ENCODE measurements at places on chromosomes 7 and 10.

- DNase-seq, result no peak
Measured at GRCh38 chr7:18295781-18296423, 199.6 kb upstream of the HDAC9 start.

DNA sequence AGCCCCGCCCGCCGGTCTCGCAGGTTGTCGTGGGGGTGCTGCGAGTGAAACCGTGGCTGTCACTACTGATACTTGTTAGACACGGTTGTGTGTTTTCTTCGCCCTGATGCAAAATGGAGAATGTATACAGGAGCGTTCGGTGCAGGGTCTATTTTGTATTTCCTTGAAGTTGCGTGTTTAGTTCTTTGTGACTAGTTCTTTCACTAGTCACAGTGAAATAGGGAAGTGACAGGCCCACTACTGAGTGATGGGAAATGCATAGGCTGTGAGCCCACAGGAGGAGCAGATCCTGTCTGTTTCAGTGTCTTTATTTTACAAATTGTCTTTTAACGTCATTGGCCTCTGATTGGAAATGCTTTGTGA lies 675 bp downstream of the ABRAXAS2 start:
- DNase-seq, result no peak

- DNase-seq, result no peak
Measured at GRCh38 chr7:78684201-78684600, 769.3 kb downstream of the MAGI2 start.

GRCh38 chr10:73414230-73414945 lies 530 bp upstream of the ANXA7 start:
- no peak for DNase-seq

- no peak for DNase-seq
Measured at GRCh38 chr7:122652876-122653275, 46.0 kb downstream of the RNF133 start.

GRCh38 chr10:132109341-132110110 lies 43.8 kb downstream of the JAKMIP3 start:
- DNase-seq, result no peak

DNA sequence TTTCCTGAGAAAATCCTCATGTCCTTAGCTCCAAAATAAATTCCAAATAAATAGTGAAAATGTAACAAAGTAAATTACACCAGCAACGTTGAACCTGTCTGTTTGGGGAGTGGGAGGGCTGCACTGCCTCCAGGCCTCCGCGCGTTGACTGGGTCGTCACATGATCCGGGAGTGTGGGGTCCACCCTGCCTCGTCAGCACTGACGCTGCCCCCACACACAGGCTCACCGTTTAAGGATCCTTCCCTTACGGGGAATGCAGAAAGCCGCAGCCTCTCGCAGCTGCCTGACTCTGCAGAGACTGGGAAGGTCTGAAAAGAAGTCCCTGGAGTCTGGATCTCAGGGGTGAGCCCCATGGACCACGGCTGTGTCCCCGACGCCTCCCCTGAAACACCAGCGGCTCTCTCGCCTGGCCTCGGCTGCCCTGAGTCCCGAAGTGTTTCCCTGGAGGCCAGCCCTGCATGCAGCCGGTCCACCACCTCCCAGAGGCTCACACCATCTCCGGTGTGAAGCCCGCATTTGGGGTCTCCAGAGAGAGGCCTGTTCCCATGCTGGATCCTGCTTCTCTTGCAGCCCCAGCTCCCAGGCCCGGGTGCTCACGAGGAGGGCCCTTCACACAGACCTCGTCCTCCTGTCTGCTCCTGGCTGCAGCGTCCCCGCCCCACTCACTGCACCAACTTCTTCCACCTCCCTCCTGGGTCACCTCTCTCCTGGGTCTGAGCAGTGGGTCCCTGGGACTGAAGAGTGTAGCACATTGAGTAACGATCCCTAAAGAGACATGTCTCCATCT lies 49.5 kb upstream of the ADGRA1 start:
- no peak for DNase-seq

DNA sequence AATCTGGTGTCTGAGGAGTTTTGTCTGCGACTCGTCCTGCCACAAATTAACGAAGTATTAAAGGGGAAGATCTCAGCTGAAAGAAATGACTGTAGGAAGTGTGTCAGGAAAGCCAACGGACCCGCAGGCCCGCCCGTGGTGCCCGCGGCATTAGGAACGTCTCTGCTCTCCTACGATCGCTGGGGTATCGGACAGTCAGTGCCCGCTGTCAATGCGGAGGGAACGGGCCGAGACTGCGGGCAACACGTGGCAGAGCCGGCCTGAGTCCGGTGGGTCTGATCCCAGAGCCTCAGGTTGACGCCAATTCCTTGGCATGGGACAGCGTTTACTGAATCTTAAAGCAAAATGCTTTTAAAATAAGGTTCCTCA lies 128.7 kb downstream of the KBTBD2 start:
- DNase-seq, result no peak

DNA sequence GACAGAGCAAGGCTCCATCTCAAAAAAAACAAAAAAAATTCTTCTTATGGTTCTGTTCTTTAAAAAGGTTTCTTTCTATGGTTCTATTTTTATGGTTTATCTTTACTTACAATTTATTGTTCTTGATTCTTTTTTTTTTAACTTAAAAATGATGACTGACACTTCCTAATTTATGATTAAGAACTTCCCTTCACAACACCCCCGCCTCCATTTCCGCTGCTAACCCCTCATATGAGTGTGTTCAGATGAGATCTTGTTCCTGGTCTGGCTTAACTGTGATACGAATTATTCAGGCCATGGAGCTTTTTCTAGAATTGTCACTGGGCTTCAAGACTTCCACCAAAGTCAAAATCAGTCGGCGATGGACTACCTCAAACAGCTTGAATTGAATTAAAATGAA lies 33.9 kb downstream of the PTER start:
- DNase-seq, result no peak

GRCh38 chr10:35091994-35092790 lies 2.1 kb upstream of the CUL2 start:
- DNase-seq, result no peak

DNA sequence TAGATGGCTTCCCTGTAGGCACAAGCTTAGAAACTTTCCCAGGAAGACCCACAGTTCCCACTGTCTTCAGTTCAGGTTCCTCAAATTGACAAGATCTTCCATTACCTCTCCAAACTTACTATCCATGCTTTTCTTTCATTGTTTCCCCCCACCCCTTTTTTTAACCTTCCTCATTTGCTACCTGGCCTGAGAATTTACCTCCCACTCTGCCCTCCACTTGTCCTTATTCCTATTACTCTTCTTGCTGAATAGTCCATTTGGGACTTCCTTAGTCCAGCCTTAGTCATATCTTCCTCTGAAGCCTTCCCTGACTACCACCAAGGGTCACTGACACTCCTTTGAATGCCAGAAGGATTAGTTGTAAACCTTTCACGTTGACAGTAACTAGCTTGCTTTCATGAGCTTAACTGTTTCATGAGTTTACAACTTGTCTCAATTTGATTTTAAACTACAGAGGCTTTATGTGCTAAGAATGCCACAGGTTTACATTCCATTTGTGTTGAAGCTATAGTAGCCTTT lies 1.2 kb upstream of the CALU start:
- no peak for DNase-seq

- DNase-seq, result no peak
Measured at GRCh38 chr10:43376828-43377423, 5.5 kb downstream of the FXYD4 start.

DNA sequence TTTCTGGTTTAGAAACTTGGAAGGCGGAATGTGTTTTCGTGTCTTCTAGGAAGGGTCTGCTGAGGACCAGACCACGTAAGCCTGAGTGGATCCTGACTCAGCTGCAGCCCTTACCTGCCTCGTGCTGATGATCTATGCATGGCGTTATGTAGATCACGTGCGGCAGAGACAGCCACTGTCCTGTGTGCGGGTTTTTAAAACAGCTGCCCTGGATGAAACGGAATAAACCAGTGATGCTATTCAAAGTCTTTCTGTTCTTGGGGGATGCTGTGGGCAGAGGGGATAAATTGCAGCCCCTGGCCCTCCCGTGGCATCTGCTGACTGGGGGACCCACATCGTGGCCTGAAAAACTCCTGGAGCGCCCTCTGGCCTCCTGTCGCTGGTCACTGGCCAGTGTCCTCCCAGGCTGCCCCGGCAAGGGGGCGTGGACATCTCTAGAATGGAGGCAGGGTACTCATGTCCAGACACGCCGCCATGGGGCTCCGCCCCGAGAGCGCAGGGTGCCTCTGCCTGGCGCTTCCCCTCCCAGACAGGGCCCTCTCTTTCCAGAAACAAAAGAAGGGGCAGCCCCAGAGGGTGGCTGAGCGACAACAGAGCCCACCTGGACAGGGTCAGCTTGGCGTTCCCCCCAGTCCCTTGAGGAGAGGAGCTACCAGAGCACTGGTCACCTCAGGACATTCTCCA lies 13.2 kb downstream of the ALKBH4 start:
- DNase-seq, result no peak

DNA sequence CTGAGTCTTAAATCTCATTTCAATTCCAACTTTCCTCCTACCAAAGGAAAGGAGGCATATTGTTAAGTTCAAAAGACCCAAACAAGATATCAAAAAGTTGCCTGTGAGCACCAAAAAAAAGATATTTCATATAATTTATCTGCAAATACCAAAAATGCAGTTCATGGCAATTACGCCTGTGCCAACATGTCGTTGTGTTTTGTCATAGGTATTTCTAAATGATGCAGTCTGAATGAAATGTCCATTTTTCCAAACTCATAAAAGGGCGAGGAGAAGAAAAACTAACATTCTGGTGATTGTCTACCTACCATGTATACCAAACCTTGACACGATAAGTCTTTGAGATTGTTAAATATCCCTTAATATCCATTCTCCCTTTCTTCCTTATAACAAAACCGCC lies 109.8 kb downstream of the SGMS1 start:
- no peak for DNase-seq

DNA sequence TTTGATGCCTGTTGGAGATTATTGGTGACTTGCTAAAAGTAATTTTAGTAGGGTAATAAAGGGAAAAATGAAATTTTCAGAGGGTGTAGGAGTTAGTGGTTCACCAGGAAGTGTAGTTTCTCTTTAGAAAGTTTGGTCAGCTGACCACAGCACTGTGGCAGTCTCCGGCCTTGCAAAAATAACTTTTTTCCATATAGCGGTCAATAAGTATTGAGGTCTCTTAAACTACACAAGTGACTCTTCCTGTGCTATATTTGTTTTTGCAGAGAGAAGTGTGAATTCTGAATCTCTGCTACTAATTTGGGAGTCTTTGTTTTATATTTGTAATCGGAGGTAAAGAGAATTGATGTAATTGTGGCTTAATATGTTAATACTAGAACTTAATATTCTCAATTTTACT lies 24.3 kb downstream of the PTPN12 start:
- DNase-seq, result no peak

DNA sequence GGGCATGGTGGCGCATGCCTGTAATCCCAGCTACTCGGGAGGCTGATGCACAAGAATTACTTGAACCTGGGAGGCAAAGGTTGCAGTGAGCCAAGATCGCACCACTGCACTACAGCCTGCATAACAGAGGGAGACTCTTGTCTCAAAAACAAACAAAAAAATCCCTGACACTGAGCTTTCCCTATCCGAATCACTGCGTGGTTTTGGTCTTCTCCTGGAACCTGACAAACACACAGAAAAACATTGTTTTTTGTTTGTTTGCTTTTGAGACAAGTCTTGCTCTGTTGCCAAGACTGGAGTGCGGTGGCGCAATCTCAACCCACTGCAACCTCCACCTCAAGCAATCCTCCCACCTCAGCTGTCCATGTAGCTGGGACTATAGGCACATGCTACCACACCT lies 50.4 kb upstream of the PTPRN2 start:
- DNase-seq, result no peak

DNA sequence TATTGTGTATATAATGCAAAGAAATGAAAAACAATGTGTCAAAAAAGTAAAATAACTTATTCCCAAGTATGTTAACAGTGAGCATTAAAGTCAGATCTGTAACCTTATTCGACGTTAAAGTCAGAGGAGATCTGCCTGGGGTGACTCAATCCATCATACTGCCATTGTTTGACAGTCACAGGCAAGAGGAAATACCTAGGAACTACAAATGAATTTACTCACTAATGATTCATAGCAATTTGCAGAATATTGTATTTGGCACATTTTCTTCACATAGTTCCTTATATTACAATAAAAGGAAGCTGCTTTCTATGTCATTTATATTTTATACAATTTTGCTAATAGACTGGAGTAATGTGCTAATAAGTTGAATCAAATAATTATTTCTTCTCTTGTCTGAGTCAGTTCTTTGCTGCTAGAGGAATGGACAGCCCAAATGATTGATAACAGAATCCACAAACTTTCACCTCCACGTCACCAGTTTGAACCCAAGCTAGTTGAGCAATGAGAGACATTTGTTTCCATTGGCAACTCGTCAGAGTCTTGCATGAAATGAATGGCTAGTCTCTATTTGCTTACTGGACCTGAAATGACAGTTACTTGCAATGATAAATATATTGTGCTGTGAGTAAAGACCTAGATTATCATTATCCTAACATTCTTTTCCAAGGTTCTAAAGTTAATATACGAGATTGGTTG lies 48.5 kb upstream of the TMEM106B start:
- no peak for DNase-seq

GRCh38 chr10:51878695-51879094 lies 179.3 kb upstream of the CSTF2T start:
- no peak for DNase-seq

GRCh38 chr10:34736976-34737771 lies 77.9 kb downstream of the PARD3 start:
- no peak for DNase-seq

GRCh38 chr7:55273186-55273980 lies 91.8 kb upstream of the LANCL2 start:
- no peak for DNase-seq

- no peak for DNase-seq
Measured at GRCh38 chr7:131648491-131648890, 92.1 kb upstream of the PODXL start.

GRCh38 chr7:129213828-129214227 lies 11.0 kb upstream of the AHCYL2 start:
- DNase-seq, result no peak

GRCh38 chr10:8042721-8043568 lies 11.5 kb upstream of the GATA3 start:
- no peak for DNase-seq

GRCh38 chr7:27179503-27180430 lies 5.3 kb downstream of the HOXA11 start:
- no peak for DNase-seq

DNA sequence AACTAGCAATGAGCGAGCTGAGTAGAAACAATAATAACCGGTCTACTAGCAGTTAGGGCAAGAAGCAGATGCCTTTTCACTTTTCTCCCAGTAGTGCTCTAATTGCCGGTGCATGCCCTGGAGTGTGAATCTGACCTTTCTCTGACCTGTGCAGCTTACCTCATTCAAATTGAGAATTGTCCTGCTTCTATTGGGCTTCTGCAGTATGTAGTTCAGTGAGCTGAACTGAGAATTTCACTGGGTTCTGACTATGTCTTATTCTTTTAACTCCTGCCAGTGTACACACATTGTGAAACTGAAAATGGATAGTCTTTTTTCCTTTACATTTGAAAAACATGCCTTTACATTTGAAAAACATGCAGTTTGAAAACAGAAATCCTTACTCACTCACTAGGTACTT lies 157.9 kb upstream of the GRM3 start:
- DNase-seq, result no peak

GRCh38 chr7:907158-907980 lies 31.0 kb downstream of the GET4 start:
- DNase-seq, result no peak
